ENCODE measurements at places on chromosomes 5 and 9.

DNA sequence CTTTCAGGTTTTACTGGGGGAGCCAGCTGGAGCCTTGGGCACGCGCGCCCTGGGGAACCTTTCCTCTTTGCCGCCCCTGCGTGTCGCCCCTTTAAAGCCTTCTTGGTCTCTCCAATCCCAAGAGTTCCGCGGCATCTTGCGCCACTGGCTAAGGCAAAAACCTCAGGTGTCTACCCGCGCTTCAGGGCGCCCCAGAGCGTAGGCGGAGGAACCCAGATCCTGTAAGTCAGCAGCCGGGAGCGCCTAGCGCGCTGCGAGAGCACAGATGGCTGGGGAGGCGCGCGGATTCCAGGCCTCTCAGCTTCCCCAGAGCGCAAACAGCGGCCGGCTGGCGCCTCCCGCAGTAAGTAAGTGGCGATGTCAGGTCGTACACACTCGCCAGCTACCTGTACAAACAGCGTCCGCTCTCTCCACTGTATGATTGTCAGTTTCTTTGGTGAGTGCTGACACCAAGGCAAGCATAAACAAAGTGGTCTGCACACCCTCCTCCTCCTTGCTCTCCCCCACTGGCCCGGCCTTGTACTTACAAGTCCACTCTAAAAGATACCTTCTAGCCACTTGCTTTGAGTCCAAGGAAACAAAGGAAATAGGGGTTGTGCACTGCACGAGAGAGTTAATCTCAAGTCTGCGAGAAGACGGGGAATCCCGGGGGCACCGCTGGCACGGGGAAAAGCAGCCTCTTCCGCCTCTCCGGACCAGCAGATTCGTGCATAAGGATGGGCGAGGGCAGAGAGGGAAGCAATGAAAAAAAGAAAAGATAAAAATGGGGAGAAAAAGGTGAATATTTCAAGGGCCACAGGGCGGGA lies 2.9 kb downstream of the HTR1A start:
- no peak for DNase-seq

DNA sequence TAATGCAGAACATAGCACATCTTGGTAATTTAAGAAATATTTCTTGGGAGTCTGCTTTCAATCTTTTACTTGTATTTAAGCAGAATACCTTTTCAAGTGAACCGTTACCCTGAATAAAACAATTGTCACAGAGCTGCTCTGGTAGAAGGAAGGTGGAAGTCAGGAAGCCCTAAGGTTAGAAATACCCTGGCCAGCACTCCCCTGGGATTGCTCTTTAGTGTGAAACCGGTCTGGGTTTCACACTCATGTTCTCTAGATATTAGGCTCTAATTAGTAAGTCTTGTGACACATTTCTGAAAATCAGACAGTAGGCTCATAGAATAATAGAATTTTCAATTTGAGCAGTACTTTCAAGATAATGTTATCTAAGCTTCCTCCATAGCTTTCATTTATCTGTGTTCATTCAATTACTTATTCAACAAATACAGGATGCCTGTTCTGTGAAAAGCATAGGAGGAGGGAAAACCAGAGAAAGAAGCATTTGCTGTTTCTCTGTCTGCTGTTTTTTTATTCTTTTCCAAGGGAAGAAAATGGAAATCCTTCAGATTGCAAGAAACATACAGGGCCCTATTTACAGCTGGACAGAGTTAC lies 825.5 kb downstream of the TLR4 start:
- DNase-seq, result no peak

GRCh38 chr5:83964271-83964670 lies 243.6 kb upstream of the HAPLN1 start:
- no peak for DNase-seq

GRCh38 chr5:162683284-162683683 lies 615.7 kb downstream of the GABRG2 start:
- no peak for DNase-seq

DNA sequence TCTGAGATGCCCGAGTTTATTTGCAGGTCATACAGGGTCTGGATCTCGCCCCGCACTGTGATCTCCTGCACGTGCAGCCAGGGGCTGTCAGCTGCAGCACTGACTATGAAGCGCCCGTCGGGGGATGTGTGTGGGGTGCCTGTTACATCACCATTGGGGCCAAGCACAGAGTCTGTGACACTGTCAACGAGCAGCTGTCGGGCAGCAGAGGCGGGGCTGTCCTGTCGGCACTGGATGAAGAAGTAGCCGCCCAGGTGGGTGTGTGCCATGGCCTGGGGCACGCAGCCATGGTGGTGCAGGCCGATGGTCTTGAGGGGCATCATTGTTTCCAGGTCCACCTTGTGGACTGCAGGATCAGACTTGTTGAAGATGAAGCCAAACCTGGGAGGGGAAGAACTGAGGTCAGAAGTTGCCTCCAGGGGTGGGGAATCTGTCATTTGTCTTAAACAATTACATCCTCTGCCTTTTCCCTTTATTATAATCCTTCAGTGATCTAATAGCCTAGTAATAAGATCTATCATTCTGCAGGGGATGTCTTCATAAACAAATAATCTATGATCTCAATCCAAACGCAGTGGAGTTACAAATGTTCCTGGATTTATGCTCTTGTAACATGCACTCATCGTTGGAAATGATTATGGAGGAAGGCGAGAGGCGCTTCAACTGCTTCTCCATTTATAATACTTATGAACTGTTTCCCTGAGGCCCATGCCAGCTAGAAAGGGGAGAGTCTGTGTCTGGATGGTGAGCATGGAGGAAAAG lies 147.8 kb downstream of the HSPA4 start:
- DNase-seq, result no peak

- DNase-seq, result no peak
These were observed 84.8 kb downstream of the SEMA5A start for GRCh38 chr5:9460885-9461645.

- no peak for DNase-seq
These were observed at the start of gene PALM2AKAP2 for GRCh38 chr9:109779711-109780452. Gene PALM2AKAP2 (plus strand): TSS chr9:109780198. CDS start chr9:109780489, 291 bp downstream.

DNA sequence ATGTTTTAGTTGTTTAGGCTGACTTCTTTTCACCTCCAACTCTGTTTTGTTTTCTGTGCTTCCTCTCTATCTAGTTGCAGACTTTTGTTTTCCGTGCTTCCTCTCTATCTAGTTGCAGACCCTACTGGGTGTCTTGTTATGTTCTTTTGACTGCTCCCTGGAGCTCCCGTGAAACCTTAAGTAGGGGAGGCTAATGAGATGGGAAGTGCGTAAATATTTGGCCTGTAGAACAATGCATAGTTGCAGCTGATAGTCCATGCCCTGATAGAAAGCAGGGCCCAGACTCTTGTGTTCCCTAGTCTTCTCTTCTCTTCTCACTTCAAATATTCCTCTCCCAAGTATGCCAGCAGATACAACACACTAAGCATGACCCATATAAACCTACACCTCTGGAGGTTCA lies 757.0 kb downstream of the BRINP1 start:
- no peak for DNase-seq

GRCh38 chr9:38068701-38069628 lies at the start of gene SHB:
Gene SHB (minus strand): TSS chr9:38069227. CDS start chr9:38068645, 582 bp downstream.
- peak; percentile 81 for DNase-seq

DNA sequence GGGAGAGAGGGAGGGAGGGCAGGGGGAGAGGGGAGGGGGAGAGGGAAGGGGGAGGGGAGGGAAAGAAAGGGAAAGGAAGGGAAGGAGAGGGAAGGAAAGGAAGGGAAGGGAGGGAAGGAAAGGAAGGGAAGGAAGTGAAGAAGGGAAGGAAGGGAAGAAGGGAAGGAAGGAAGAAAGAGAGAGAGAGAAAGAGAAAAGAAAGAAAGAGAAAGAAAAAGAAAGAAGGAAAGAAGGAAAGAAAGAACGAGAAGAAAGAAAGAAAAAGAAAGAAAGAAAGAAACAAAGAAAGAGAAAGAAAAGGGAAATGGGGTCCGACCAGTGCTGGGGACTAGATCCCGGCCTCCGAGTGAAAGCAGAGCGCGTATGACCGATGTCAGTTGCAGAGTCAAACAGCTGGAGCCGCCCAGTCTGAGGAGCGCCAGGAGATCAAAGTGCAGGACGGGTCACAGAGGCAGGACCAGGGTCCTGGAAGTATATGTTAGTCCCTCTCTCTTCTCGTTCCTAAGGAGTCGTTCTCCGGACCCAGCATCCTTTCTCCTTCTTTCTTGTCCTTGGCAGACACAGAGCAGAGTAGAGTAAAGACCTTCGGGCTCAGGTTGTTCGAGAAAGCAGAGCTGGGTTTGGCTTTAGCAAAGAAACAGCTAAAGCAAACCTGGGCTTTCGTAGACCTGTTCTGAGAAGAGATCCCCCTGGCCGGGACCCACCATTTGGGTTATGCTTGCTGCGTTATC lies 305.4 kb upstream of the MSX2 start:
- DNase-seq, result no peak

DNA sequence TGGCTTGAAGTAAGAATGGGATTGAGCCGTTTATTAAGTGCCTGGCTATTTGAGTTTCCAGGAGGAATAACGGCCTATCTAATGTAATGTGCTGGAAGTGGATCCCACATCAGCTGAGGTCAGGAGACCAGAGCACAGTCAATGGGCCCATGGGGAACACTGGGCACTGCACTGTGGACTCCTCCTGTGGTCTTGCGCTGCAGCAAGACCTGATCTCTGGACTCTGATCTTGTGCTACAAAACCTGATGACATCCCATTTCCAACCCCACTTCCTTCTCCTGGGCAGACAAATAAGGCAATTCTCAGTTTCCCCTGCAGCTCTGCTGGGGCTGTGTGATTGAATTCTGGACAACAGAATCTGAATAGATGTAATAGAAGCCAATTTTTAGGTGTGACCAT lies 151.7 kb upstream of the ADCY2 start:
- no peak for DNase-seq

DNA sequence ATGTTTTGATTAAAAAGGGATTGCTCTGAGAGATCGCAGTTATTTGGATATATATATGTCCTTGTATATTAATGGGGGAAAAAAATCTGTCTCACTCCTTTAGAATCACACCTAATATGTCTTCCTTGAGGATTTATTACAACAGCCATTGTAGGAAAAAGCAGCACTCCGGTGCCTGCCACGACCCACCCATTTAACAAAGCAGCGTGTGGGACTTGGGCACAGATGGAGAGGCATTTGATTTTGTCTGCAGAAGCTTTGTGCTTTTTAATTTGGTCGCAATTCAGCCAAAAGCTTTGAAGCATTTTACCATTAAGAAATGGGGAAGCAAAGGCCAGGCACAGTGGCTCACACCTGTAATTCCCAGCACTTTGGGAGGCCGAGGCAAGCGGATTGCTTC lies 159.2 kb downstream of the SMARCA2 start:
- DNase-seq, result no peak
